ENCODE measurements at places on chromosomes 5 and 9.

- no peak for DNase-seq
Measured at GRCh38 chr5:35246900-35247647, 16.8 kb upstream of the PRLR start.

GRCh38 chr5:174245516-174246075 is 200.1 kb downstream of the NSG2 start:
- DNase-seq: no peak

GRCh38 chr5:11822598-11822997 is 81.6 kb downstream of the CTNND2 start:
- DNase-seq: no peak

- DNase-seq: no peak
Measured at GRCh38 chr9:137439158-137439714, 1.9 kb downstream of the ENTPD8 start.

- DNase-seq: no peak
Measured at GRCh38 chr5:488744-489688, 35.2 kb downstream of the SLC9A3 start.

DNA sequence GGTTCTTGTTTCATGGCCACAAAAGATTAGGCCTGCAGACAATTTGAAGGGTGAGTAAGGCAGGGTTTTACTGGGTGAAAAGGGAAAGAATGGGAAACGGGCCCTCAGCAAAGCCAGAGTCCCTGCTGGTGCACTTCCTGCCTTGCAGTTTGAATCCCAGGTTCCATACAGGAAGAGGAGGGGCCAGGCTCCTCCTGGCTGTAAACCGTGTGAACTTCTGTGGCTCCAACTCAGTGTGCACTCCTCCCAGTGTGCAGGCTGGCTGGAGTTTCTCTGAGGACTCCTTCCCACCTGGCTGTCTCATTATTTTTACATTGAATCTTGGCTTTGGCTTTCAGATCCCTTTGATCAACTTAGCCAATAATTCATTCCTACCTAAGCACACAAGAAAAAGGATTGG is 367.1 kb upstream of the KLF4 start:
- DNase-seq: no peak

DNA sequence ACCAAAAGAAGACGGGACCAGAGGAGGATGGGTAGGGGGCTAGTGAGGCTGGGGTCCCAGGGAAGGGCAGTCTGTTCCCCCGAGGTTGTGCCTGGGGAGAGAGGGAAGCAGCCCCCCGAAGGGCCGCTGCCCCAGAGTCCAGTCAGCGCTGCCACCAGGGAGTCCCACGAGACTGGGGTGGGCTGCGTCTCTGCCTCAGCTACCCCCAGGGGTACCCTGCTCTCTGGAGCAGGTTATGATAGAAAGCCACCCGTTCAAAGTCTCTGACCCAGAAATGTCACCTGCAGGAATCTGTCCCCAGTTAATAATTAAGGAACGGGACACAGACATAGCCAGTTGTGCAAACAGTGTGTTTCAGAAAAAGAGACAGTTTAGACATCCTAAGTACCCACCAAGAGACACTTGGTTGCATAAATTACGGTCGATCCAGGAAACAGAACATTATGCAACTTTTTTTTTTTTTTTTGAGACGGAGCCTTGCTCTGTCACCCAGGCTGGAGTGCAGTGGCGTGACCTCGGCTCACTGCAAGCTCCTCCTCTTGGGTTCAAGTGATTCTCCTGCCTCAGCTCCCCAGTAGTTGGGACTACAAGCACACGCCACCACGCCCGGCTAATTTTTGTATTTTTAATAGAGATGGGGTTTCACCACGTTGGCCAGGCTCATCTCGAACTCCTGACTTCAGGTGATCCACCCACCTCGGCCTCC is 10.7 kb upstream of the AGPAT2 start:
- no peak for DNase-seq

GRCh38 chr5:54455413-54456157 is at the start of gene HSPB3:
HSPB3 (plus strand) TSS chr5:54455699; CDS start chr5:54455790, 91 bp downstream.
- DNase-seq: no peak

DNA sequence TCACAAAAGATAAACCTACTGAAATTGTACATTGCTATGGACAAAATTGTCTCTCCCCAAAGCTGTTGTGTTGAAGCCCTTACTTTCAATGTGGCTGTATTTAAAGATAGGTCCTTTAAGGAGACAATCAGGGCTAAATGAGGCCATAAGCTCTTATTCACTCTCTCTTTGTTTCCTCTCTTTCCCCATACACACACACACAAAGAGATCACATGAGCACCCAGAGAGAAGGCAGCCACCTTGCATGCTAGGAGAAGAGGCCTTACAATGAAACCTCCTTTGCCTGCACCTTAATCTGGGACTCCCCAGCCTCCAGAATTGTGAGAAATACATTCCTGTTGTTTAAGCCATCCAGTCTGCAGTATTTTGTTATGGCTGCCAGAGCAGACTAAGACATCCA is 1295.6 kb upstream of the CDH6 start:
- DNase-seq: no peak

DNA sequence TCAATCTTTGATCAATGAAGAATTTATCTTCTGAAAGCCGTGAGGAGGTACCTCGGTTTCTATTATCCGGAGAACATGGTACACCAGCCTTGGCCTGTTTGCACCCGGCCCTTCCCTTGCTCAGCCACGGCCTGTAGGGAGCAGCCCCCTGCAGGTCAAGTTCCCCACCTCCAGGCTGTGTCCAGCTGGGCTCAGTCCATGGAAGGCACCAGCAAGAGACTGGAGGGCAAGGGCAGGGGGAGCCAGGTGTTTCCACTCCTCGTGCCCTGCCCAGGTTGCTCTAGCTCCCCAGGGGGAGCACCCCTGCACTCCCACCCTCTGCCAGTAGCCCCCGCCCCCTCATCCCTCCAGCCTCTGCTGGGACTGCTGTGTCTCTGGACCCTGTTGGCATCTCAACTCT is 87.3 kb upstream of the ADAMTS2 start:
- no peak for DNase-seq

GRCh38 chr9:86721843-86722705 is 225.2 kb downstream of the GAS1 start:
- DNase-seq: no peak

GRCh38 chr9:82563841-82564240 is 499.1 kb downstream of the RASEF start:
- no peak for DNase-seq

GRCh38 chr5:1868886-1869475 is 13.7 kb downstream of the IRX4 start:
- DNase-seq: no peak

DNA sequence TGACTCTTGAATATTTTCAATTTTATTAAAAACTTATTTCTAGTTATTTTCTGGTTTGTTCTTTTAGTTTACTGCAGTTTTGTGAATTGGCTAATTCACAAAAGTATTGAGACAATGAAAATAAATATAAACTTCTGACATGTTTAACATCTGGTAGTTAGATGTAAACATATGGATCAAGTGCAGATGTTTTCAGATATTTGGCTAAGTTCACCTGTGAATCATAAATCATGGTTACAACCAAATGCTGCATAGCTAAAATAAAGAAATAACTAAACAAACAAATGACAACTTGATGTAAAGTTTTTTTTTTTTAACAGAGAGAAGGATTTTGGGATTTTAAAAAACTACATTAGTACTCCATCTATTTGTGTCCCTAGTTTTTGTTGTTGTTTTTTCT is 484.6 kb downstream of the SLCO4C1 start:
- DNase-seq: no peak

DNA sequence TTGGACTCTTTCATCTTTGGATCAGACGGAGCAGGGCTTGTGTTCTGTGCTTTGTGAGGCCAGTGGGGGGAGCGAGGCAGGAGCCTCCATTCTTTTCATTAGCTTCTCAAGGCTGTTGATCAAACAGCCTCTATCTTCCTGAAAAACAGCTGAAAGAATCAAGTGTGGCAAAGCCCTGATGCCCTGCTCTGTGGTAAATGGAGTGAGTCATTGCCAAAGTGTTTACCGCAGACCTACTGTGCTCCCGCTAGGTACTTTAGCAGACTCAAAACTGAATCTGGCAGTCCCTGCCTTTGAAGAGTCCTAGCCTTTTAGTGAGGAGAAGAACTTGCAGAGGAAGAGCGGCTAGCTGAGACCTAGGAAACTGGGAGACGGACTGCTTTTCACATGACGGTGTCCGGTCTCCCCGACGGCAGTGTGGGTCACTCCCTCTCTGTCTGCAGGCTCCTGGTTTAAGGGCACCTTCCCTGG is 3.3 kb downstream of the ANKRD33B start:
- no peak for DNase-seq

- no peak for DNase-seq
Measured at GRCh38 chr9:115495052-115495635, 377.2 kb upstream of the TNC start.

GRCh38 chr9:75939536-75940111 is 49.2 kb downstream of the PCSK5 start:
- no peak for DNase-seq

DNA sequence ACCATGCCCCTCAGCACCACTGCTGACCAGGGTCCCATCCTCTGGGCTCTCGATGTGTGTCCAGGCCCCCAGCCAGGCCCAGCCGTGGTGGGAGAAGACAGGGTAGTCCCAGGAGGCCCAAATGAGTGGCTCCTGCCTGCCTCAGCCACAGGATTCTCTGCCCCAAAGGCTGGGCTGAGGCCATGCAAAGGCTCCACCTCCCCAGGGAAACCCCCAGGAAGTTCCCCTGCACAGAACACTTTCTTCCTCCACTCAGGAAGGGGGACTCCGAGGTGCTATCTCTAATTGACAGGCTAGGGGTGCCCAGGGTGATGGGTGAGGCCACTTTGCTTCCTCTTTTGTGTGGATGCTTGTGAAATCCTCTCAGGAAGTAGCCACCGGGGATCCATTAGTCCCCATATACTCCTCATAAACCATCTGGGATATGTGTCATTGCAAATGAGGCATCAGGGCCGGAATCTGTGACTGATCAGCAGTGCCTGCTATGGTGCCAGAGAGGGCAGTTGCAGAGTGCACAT is 23.1 kb upstream of the TDRD7 start:
- peak; percentile 18 for DNase-seq

DNA sequence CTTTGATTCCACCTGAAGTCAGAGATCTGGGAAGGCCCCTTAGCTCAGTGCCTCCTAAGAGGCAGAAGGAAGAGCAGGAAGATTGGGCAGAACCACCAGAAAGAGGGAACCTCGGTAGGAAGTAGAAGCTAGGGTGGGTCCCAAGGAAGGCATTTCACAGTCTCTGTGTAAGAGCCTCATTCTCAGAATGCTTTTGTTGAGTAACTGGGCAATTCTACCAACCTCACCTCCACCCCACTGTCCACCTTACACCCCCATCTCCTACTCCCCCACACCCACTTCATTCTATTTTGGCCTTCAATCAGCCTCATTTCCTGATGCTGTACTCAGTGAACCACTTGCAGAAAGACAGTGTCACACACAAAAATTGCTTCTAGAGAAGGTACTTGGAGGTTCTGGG is 3.5 kb downstream of the HBEGF start:
- DNase-seq: no peak

DNA sequence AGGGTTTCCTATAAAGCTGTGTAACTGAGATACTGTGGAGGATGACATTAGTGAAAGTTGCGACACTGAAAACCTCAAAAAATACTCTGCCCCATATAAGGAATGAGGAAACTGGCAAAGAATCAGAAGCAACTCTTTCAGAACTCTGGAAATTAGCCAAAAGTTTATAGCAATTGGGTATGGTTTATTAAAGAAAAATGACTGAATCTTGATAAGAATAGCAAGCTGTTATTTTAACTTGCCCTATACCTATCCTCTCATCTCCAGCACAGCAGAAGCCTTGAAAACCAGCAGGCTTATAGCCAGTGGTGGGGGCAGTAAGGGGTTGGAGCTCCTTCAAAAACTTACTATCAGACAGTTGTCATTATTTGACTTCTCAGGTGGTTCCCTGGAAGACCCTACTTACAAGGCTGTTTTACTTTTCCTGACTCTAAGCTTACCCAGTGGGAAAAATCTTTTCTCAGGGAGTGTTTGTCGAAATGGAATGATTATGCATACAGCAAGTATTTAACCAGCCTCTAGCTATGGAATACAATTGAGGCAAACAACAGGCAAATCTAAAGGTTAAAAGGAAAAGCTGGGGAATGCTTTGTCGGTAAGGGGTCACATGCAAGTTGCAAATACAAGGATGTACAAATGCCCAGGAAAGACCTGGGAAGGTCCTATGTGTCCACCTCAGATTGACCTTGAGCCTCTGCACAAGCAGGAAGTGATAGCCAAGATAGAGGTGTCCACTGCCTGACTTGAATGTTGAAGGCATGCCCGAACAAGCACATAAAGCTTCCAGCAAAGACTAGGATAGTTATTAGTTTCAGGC is 21.0 kb upstream of the FAM151B start:
- no peak for DNase-seq

DNA sequence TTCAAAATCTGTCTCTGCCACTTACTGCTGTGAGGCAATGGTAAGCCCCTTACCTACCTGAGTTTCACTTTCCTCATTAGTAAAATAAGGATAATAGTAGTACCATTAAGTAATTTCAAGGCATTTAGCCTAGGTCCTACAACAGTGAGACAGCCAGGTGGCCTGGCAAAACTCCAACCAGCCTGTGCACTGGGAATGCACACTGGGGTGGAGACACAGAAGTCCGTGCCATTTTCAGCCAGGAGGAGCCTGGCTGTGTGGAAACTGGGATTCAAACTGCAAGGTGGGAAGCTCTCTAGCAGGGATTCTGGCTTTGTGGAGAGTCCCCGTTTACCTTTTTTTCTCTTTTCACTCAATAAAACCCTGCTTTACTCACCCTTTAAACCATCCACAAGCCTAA is 630.4 kb downstream of the PRELID2 start:
- DNase-seq: no peak

GRCh38 chr5:171321447-171321846 is 12.4 kb downstream of the TLX3 start:
- DNase-seq: no peak

- no peak for DNase-seq
Measured at GRCh38 chr9:77744841-77745430, 96.8 kb upstream of the GNA14 start.

GRCh38 chr5:11522796-11523195 is 381.4 kb downstream of the CTNND2 start:
- no peak for DNase-seq

Measured in stimulated activated CD8-positive, alpha-beta memory T cell treated with anti-CD3 and anti-CD28 coated beads, Interleukin-4, amount 100 ng/mL, for 24 hours (primary cell).